Heart right ventricle (tissue), 16 donors: ENCODE measurements at places on chromosomes 4 and X. TPM values are rescaled to one million over a fixed set of nuclear protein-coding genes. Genes with fewer than 3 reads are reported as not detected.

- DNase-seq, result peak; percentile 13
- H3K4me1 ChIP-seq, result peaks cover 9% of the 10 kb centered on the region
- no peak overlapping the region for H3K27ac ChIP-seq
These were observed 536 bp downstream of the OTUD5 start for GRCh38 chrX:48956728-48957414.

- no peak overlapping the region for H3K4me3 ChIP-seq
- no peak overlapping the region for H3K27ac ChIP-seq
- H3K36me3 ChIP-seq, result no peaks in the 10 kb centered on the region
- peaks cover 11% of the 10 kb centered on the region for H3K4me1 ChIP-seq
- no peak for DNase-seq
These were observed 164.0 kb upstream of the RASGEF1B start for GRCh38 chr4:81635739-81636138.

- no peaks in the 10 kb centered on the region for H3K4me1 ChIP-seq
- DNase-seq, result no peak
- no peaks in the 10 kb centered on the region for H3K27me3 ChIP-seq
- H3K27ac ChIP-seq, result no peak overlapping the region
These were observed 155.8 kb downstream of the PDGFC start for GRCh38 chr4:156815717-156816359.

- H3K27me3 ChIP-seq, result no peaks in the 10 kb centered on the region
- no peaks in the 10 kb centered on the region for H3K4me1 ChIP-seq
- no peak for DNase-seq
- H3K4me3 ChIP-seq, result no peak overlapping the region
These were observed 12.0 kb downstream of the GAGE1 start for GRCh38 chrX:49610718-49611310.

ASB5 gene
- total RNA-seq, result 6.1 TPM

GPRASP1 gene
- total RNA-seq, result 10.0 TPM

BANK1 gene
- not detected for total RNA-seq

TAF7L gene
- total RNA-seq, result not detected

EDA gene
- total RNA-seq, result 5.6 TPM

RBMXL3 gene
- not detected for total RNA-seq
